ENCODE measurements at places on chromosomes 4 and X.

- no peak for DNase-seq
Measured at GRCh38 chr4:172947594-172947993, 221.0 kb upstream of the GALNT7 start.

- DNase-seq = no peak
Measured at GRCh38 chrX:53084863-53085262, 2.7 kb downstream of the TSPYL2 start.

- no peak for DNase-seq
Measured at GRCh38 chr4:22030307-22030706, 81.7 kb upstream of the KCNIP4 start.

DNA sequence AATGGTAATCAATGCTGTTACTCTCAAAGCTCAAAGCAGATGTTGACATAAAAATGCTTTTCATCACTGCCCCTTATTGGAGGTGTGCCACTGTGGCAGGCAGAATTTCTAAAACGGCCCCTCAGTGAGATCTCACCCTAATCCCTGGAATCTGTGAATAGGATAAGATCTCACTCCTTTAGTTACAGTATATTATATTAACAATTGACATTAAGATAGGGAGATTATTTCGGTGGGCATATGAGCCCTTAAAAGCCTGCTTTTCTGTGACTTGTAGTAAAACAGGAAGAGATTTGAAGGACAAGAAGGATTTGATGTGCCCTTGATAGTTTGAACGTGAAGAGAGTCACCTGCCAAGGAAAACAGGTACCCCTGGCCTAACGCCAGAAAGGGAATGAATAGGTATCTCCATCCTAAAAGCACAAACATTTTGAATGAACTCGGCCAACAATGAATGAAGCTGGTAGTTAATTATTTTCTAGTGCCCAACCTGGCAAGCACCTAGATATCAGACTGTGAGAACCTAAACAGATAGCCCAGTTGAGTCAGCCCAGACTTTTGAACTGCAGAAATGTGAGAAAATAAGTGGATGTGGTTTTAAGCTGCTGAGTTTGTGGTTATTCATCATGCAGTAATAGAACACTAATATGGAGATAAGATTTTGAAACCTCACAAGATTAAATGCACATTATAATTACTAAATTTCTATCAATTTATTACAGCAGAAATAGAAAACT is 881.6 kb downstream of the PCDH18 start:
- DNase-seq = no peak

DNA sequence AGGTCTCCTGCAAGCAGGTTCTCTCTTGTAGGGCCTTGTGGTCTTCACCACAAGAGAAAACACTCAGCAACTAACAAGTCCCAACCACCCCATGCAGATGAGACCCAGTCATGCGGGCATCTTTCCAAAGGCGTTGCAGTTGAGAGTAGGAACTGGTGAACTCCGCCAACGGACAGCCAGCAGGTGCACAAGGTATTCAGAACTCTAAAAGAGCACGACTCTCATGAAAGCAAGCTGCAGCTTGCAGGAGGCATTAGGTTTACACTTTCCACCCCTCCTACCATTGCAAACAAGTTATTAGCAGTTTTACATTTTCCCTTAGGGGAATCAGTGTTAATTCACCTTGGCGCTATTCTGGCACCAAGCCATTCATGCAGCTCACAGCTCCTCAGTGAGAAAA is 173.4 kb upstream of the KIT start:
- DNase-seq = no peak

DNA sequence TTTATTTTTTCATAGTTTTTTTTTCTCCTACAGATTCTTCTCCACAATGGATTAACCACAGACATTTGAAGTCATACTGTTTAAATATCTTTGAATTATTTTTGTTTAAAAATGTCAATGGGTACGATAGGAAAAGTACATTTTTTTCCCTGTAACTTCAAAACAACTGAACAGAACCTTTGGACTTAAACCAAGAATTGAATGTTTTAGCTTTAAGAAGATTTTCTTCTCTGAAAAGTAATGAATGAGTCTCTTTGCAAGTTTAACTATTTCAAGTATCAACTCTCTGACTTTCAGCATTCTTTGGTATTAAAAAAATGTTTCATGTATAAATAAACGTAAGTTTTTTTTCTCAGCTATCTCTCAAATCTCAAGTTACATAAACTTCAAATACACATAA is 364.3 kb downstream of the FBXO8 start:
- DNase-seq = no peak

- DNase-seq = no peak
Measured at GRCh38 chr4:119238068-119238722, 25.7 kb downstream of the USP53 start.

DNA sequence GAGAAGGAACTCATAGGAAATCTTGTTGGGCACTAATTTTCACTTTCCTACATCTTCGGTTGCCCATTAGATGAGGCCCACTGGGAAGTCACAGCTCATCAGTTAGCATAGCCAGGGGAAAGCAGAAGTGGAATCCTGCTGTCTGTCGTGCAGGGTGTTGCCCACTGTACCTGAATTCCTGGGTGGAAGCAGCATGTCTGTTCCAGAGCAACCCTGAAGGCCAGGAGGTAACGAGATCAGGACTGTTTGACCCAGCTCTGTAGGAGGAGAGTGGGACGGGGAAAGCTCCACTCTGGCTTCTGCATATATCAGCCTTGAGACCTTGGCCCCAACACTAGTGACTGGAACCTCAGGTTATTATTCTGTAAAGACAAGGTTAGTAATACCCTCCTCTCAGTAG is 296.1 kb downstream of the EVC2 start:
- no peak for DNase-seq

DNA sequence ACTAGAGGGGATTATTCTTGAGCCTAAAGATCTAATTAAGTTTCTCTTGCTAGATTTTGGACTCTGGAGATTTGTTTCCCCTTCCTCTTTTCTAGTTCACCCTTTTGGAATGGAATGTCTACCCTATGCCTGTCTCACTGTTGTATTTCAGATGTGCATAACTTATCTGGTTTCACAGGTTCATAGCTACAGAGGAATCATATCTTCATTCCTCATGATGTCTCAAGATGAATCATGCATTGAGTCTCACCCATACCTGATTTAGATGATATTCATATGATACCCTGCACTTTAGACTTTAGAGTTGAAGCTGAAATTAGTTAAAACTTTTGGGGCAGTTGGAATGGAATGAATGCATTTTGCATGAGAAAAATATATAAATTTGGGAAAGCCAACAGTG is 246.7 kb downstream of the HS3ST1 start:
- DNase-seq = no peak

- no peak for DNase-seq
Measured at GRCh38 chr4:100898844-100899243, 381.0 kb upstream of the EMCN start.

- no peak for DNase-seq
Measured at GRCh38 chr4:14087459-14087858, 459.9 kb upstream of the BOD1L1 start.

DNA sequence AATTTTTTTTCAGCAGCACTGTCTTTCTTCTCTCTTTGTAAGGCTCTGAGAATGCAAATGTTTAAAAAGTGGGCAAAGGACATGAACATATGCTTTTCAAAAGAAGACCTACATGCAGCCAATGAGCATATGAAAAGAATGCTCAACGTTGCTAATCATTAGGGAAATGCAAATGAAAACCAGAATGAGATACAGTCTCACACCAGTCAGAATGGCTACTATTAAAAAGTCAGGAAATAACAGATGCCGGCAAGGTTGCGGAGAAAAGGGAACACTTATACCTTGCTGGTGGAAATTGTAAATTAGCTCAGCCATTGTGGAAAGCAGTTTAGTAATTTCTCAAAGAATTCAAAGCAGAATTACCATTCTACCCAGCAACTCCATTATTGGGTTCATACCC is 51.6 kb downstream of the BMP15 start:
- no peak for DNase-seq

DNA sequence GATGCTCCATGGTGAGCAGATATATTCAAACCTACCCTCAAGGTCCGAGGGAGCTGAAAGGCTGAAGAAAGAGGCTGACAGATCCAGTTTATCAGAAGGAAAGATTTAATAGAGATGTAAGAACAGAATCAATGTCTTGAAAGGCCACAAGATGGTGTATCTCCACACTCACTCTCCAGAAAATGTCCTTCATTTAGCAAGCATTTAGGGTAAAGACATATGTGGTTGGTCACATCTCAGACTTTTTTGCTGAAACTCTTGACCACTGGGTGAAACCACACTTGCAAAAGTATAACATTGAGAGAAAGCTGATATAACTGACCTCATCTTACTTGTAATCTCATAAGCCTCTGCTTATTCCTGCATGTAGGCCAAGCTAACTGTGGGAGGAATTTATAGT is 745.8 kb upstream of the GALNTL6 start:
- no peak for DNase-seq

- DNase-seq = no peak
Measured at GRCh38 chrX:134813697-134814096, 155.4 kb upstream of the PLAC1 start.

DNA sequence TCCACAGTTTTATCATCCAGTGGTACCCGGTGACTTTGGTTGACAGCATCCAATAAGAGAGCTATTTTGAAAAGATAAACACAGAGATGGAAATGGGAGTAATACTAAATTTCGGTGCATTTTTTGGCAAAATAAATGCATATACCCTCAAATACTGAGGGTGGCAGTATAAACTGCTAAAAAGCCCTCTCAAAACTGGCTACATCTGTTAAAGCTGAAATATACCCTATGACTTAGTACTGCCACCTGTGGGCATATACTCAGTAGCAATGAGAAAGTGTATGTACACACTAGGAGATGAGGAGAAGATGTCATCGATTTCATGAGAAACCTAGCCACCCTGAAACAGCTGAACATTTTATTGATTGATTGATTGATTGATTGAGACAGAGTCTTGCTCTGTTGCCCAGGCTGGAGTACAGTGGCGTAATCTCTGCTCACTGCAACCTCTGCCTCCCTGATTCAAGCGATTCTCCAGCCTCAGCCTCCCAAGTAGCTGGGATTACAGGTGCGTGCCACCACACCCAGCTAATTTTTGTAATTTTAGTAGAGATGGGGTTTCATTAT is 12.2 kb upstream of the TMEM128 start:
- DNase-seq = no peak

DNA sequence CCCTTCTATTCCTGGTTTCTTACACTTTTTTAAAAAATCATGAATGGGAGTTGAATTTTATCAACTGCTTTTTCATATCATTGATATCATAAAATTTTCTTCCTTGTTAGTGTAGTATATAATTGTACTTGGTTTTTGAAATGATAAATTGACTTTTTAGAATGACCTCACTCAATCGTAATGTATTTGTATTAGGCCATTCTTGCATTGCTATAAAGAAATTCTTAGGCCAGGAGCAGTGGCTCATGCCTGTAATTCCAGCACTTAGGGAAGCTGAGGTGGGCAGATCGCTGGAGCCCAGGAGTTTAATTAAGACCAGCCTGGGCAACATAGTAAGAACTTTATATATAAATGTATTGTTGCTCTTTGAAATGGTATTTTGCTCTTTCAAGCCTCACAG is 6.3 kb downstream of the EXOC1 start:
- no peak for DNase-seq

- DNase-seq = no peak
Measured at GRCh38 chr4:101081166-101081565, 266.2 kb downstream of the PPP3CA start.

- no peak for DNase-seq
Measured at GRCh38 chr4:180190382-180190781, 2052.8 kb upstream of the TENM3 start.

DNA sequence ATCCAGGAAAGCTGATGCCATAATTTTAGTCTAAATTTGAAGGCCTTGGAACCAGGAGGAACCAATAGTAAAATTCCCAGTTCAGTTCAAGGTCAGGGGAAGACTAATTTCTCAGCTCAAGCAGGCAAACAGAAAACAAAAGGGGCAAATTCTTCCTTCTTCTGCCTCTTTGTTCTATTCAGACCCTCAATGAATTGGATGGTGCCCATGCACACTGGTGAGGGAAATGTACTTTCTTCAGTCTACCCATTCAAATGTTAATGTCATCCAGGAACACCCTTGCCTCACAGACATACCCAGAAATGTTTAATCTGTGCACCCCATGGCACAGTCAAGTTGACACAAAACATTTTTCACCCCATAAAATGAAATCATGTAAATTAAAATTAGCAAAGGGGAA is 1851.2 kb upstream of the ADGRL3 start:
- DNase-seq = no peak

- no peak for DNase-seq
Measured at GRCh38 chrX:39261446-39262147, 460.3 kb downstream of the MID1IP1 start.

- DNase-seq = no peak
Measured at GRCh38 chr4:89295415-89295927, 12.1 kb downstream of the GPRIN3 start.

DNA sequence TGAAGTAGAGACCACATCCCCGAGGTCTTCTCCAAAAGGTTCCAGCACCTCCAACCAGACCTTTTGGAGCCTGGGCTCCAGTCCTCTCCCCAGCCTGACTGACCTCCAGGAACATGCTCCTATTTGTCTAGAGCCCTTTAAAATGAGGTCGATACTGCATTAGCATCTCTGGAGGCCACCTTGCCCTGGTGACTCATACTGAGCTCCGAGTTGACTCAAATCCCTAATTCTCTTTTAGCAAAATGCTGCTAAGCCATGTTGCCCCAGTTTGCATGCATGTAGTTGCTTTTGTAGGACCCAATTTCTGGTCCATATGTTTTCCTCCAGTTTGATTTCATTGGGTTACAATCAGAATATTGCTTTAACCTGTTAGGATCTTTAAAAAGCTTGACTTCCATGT is 43.5 kb upstream of the CITED1 start:
- DNase-seq = no peak

GRCh38 chrX:103780336-103781061 is 3.9 kb downstream of the PLP1 start:
- no peak for DNase-seq

- no peak for DNase-seq
Measured at GRCh38 chr4:40940756-40941155, 191.0 kb downstream of the NSUN7 start.

- DNase-seq = no peak
Measured at GRCh38 chr4:79404666-79405065, 3.4 kb downstream of the GK2 start.

- DNase-seq = no peak
Measured at GRCh38 chr4:153495480-153496193, 29.5 kb downstream of the TMEM131L start.
